ENCODE measurements at places on chromosomes 6 and 20.

DNA sequence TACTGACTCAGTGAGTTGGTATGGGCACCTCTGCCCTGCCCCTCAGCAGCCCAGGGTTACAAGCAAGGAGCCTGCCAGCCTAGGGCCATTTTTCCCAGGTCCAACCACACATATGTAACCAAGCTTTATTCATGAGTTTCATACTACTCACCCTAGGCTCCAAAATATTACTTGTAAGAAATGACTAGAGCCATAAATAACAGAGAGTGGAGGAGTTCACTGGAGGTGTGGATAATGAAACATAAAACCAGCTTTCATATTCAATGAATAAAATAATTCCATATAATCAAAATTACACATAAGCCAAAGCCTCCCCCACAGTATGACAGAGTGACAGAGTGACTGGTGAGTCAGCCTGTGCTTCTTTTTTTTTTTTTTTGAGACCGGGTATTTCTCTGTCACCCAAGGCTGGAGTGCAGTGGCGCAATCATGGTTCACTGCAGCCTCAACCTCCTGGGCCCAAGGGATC lies 229.8 kb upstream of the SASH1 start:
- DNase-seq: no peak

DNA sequence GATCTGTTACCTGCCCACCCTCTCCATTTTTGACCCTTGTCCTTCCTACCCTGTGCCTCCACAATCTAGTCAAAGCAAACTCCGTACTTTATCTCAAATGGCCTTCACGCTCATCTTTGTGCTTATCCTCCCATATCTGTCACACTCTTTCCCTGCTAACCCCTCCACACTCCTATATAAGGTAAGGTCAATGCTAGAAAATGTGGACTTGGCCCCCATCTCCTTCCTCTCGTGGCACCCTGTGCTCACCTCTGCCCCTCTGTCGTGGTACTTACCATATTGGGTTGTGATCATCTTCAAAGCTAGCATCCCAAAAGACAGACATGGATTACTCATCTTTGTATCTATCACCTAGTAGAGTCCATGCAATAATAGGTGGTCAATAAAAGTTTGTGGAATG lies 127.6 kb upstream of the FOXQ1 start:
- no peak for DNase-seq

DNA sequence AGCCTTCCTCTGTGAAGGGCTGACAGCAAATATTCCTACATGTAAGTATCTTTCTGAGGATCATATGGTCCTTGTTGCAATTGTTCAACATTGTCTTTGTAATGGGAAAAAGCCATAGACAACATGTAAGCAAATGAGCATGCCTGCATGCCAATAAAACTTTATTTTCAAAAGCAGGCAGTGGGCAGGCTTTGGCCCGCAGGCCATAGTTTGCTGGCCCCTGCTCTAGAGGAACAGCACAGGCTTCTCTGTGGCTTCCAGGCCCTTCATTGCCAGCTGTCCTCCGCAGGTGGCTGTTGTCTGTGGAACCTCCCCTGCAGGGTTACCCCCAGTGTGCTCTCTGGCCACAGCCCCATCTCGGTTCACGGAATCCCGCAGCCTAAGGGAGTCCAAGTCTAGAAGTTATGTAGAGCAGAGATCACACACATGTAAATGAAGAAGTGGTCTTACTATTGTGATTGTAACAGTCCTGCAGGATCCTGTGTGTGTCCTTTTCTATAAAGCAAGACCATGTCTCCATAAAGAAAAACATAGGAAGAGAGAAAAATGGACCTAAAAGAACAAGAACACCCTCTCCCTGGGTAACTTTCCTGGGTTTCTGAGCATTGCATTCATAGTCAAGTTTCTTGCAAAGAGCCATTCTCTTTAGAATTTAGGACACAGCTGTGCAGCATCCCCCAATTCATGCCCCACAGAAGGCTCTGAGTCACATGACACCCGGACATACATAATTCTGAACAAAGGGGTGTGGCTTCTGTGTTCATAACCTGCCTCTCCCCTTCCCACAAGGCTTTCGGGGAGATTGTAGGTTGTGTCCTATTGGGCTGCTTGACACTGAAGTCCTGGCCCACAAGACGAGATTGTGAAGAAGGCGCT lies 10.0 kb downstream of the UNC93A start:
- DNase-seq: no peak

GRCh38 chr6:36054956-36055355 lies 27.3 kb downstream of the MAPK14 start:
- DNase-seq: no peak

GRCh38 chr20:10591946-10592521 lies 81.8 kb downstream of the JAG1 start:
- no peak for DNase-seq

DNA sequence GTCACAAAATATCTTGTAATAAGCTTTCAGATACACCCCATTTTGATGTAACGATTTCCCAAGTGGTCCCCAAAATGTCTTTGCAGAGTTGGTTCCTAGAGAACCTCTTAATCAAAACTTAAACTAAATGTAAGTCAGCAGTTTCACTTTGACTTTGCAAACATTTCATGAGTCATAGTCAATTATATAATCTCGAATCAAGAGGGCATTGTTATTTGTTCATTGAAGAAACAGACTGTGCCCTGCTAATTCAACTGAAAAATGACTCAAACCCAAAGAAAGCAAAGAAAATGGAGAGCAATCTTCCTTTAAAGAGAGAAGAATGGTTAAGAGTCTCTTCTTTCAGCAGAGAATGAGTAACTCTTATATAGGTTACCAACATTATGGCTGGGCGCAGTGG lies 58.3 kb downstream of the IPCEF1 start:
- DNase-seq: no peak

DNA sequence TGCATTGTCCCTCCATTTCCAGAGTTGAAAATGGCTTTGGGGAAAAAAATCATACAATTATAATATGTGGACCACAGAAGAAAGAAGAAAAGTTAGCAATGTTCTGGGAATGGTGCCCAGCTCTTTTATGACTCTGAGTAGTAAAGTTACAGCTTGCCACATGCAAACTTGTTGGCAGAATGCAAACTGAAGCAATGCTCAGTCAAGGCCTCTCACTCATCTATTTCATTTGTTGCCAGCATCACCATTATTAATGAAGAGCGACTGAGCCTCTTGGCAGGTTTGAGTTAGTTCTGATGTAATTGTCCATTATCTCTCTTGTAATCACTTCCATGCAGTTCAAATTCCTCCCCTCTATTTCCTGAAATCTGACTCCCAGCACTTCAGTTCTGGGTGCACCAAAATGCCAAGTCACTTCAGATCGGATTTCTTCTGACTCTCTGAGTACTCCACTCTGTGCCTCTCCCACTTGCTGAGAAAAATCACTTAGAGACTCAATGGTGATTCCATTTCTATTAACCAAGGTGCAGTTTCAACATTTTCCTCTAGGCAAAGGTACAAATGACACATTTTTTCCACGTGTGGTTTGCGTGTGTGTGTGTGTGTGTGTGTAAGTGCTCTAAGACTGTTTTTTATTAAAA lies 154.4 kb upstream of the STMND1 start:
- DNase-seq: no peak

DNA sequence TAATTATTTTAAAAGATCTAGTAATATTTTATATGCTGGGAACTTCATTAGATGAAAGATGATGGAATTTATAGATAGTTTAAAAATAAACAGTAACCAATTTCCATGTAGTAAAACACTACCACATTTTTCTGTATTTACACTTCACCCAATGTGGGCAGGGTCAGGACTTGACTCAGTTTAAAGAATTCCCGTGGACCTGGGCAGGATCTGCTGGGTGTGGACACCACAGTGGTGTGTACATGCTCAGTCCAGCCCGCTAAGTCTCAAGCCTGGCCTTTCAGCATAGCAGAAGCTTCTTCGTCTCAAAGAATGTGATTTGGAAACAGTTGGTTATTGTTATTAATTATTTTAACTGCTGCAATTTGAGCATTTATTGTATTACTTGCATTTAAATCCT lies 364.2 kb downstream of the SYNE1 start:
- peak; percentile 62 for DNase-seq

- no peak for DNase-seq
These were observed 67.4 kb upstream of the RUNX2 start for GRCh38 chr6:45260696-45261095.

DNA sequence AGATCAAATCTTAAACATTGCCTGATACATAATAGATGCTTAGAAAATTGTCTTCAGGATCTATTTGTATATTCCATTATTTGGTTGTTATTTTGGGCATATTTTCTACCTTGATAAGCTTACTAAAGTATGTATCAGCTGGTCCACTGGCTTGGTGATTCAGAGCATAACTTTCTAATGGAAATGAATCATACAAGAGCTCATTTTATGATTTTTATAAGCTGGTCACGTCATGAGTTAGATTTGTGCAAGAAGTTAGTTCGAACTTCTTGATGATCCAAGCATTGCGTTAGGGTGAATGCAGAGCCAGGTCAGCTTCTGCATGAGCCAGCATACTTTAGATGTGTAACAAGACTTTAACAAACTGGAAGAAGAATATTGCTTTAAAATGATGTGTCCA lies 144.5 kb upstream of the FLRT3 start:
- DNase-seq: no peak

DNA sequence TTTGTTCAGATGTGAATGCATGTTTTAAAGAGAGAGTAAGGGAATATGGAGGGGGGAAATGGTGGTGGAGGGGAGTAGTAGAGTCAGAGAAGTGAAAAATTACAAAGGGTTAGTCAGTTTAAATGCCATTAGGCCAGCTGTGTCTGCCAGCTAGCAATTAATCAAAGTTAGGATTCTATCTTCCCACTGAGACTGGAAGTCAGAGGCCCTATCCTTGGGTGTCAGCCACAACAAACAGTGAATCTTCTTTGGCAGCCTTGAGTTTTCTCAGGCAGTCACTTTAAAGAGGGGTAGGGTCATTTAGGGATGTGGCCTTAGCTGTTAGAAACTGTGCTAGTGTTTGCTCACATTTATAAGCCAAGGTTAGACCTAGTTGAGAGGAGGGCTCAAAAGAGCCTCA lies 120.5 kb upstream of the BTBD3 start:
- DNase-seq: no peak

DNA sequence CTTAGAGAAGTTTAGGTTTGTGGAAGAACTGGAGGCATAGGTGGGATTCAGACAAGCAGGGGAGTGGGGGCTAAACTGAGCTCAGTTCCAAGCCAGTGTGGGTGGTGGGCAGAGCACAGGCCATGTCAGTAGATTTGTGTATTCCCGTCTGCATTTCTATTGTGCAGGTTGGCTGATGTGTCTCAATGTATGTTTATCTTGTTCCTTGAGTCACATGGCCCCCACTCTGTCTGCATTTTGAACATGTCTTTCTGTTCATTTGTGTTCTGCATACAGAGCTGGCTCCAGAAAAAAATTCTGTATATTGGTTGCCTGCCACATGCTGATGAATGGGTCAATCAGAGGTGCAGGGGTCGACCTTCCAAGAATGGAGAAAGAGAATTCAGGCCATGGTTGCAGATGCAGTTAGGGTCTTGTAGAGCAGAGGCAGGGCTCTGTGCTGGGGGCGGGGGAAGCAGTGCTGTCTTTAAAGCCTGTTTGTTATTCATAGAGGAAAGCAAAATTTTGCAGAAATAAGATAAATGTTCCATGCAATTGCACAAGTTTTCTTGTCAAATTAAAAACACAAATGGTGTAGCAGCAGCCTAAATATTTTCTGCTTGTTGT lies 166.7 kb downstream of the CDH26 start:
- DNase-seq: no peak

DNA sequence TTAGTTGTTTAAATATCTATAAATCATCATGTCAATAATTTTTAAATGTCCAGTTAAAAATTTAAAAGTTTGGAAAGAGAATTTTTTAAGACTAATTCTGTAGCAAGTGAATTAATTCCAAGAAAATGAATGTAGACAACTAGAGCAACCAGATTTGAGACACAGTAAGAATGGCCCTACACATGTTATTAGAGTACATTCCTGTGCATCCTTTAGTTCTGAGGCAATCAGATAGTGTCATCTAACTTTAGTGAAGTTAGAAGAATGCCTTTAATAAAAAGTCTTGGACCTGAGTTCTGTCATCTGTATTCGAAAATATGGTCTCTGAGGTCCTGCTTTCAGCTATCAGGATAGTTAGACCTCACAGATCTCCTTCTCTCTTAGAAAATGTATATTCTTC lies 63.7 kb downstream of the HIVEP2 start:
- no peak for DNase-seq

DNA sequence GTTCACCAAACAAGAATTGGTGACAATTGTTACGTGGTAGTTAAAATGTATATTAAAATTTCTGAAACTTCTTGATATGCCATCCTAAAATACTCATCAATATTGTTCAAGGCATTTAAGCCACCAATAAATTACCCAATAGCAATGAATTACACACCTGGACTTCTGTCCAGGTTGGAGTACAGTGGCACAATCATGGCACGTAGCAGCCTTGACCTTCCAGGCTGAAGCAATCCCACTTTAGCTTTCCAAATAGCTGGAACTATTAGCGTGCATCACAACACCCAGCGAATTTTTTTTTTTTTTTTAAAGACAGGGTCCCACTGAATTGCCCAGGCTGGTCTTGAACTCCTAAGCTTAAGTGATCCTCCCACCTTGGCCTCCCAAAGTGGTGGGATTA lies 17.2 kb downstream of the SRPK1 start:
- DNase-seq: no peak

DNA sequence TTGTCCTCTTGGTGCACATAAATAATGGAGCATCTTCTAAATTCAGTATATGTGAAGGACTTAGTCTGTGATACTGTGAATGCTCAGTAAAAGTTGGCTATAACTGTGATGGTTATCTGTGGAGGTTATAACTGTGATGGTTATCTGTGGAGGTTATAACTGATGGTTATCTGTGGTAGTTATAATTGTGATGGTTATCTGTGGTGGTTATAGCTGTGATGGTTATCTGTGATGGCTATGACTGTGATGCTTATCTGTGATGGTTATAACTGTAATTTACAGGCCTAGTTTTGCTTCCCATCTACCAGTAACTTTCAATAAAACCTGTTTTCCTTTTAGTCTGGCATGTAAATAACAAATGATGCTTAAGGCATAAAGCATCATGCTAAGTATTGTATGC lies 16.5 kb downstream of the PTK7 start:
- DNase-seq: no peak

DNA sequence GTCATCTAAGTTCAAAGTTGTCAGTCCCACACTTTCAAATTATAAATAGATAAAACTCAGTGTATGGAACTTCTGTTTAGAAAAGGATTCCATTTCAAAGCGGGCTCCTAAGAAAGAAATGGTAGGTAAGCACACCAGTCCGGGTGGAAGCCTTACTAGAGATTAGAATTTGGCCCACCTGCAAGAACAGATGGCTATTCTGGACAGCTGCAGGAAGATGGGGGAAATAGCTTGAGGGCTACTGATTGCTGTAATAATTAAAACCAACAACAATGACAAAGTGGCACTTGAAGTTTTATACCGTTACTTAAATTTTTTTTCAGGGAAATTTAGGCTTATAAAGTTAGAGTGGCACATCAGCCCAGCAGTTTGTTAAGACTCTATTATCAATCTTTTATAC lies 83.3 kb downstream of the HIVEP2 start:
- no peak for DNase-seq

GRCh38 chr6:40347571-40348011 lies 239.6 kb downstream of the LRFN2 start:
- DNase-seq: peak; percentile 48

GRCh38 chr20:25543068-25543467 lies 42.3 kb downstream of the NINL start:
- DNase-seq: no peak

All from right atrium auricular region (tissue), 2 donors.